ENCODE measurements at places on chromosomes 1 and 21. TPM values are rescaled to one million over a fixed set of nuclear protein-coding genes. Genes with fewer than 3 reads are reported as not detected.

FALEC gene
- not detected for total RNA-seq

TMPRSS2 gene
- total RNA-seq: 1.2 TPM

ANGEL2 gene
- total RNA-seq: 33.2 TPM

GRCh38 chr1:43004587-43005459 lies 46.2 kb upstream of the SLC2A1 start:
- no peak for DNase-seq

DNA sequence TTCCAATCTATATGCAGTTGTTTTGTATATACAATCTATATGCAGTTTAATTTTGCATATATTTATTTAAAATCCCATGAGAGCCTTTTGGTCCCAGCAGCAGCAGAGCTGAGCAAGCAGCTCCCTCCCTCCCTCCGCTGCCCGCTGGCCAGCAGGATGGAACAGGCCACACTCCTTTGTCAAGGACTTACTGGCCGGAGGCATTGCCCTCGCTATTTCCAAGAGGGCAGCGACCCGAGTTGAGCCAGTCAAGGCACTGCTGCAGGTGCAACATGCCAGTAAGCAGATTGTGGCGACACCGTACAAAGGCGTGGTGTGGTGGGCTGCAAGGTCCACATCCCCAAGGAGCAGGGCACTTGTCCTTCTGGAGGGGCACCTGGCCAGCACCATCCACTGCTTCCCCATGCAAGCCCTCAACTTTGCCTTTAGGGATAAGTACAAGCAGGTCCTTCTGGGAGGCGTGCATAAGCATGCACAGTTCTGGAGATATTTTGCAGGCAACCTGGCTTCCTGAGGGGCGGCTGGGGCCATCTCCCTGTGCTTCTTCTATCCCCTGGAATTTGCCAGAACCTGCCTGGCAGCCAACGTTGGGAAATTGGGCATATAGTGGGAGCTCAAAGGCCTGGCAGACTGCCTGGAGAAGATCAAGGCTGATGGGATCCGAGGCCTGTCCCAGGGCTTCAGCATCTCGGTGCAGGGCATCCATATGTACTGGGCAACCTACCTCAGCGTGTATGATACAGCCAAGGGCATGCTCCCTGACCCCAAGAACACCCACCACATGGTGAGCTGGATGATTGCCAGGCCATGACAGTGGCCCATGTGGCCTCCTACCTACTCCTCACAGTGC lies 92.2 kb downstream of the OSBPL9 start:
- no peak for DNase-seq

DNA sequence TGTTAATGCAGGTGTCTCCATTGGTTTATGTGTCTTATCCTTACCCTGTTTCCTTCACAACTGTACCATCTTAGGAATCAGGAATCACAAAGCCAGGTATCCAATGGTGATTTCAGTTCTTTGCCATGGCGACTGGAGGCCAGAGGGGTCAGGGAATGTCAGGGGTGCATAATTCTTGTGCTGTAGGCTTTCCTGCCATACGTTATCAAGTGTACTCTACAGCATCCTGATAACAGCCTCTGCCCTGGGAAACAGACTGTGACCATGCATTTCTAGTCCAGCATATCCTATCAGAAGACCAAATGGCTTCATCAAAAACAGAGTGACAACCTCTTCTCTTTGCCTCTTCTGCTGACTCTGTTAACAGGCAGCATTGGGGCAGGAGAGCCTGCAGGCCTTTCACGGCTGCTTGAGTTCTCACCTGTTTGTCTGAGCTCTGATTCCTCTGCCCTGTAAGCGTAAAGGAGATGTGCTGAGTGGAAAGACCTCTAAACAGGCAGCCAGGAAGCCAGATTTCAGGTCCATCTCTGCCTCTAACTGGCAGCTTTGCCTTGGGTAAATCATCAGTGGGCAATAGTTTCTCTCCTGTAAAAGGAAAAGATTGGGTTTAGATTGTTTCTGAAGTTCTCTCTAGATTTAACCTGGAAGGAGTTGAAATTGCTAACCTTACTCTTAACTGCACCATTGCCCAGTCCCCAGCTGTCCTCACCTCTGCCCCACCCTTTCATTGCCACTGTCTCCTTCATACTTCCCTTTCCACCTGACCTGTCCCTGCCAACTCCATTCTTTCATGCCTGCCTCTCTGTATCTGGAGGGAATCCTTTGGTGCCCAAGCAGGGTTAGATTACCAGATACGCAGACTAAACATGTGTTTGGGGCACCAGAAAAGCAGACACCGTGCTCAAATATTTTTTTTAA lies 80.2 kb downstream of the LRRC8D start:
- DNase-seq: no peak

- no peak for DNase-seq
Observed at GRCh38 chr1:172142324-172142723, 278.2 kb upstream of the C1orf105 start.

- DNase-seq: no peak
Observed at GRCh38 chr1:77279929-77280328, 1.9 kb upstream of the AK5 start.

- no peak for DNase-seq
Observed at GRCh38 chr1:97599447-97599846, 321.4 kb downstream of the DPYD start.

- no peak for DNase-seq
Observed at GRCh38 chr1:174169342-174169741, 10.0 kb downstream of the RABGAP1L start.

Data from gastrocnemius medialis (tissue), 4 donors.